CD4-positive, CD25-positive, alpha-beta regulatory T cell (primary cell): ENCODE measurements at places on chromosomes 11 and 22. TPM values are rescaled to one million over a fixed set of nuclear protein-coding genes. Genes with fewer than 3 reads are reported as not detected.

- no peak for DNase-seq
Observed at GRCh38 chr11:10798330-10798928, 10.3 kb downstream of the EIF4G2 start.

DNA sequence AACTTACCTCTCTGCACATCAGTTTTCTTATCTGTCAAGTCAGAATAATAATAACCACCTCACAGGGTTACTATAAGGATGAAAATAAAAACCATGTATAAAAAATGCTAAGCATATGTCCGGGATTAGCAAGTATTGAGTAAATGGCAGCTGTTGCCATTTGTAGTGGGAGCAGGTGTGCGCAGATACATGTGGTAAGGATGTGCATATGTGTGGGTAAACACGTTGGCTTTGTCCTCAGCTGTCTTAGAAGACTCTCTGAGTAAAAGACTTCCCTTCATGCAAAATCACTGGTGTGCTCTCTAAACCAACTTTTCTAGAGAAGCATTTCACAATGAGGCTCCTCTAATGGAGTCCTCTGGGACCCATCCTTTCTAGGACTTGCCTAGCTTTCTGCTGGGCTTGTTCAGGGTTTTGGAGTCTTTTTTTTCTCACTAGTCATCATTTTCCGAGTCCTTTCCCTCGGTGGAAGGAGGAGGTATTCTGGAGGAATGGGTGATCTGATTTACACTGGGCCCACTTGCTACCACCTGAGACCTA lies 62.4 kb downstream of the NELL1 start:
- no peak for DNase-seq

DNA sequence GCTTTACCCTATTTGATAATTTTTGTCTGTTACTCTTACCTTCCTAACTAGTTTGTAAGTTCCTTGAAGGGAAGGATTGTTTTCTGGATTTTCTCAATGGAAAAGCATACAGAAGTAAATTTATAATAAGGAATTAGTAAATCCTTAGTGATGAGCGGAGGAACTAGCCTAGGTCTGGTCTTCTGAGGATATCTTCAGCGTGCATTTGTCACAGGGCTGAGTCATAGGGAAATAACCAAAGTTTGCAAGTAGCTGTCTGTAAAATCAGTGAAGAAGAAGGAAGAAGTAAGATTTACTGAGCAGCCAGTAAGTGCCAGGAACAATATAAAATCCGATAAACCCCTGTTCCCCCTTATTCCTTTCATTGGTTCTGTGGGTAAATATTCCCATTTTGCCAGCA lies 162.7 kb upstream of the SORL1-AS1 start:
- no peak for DNase-seq

DNA sequence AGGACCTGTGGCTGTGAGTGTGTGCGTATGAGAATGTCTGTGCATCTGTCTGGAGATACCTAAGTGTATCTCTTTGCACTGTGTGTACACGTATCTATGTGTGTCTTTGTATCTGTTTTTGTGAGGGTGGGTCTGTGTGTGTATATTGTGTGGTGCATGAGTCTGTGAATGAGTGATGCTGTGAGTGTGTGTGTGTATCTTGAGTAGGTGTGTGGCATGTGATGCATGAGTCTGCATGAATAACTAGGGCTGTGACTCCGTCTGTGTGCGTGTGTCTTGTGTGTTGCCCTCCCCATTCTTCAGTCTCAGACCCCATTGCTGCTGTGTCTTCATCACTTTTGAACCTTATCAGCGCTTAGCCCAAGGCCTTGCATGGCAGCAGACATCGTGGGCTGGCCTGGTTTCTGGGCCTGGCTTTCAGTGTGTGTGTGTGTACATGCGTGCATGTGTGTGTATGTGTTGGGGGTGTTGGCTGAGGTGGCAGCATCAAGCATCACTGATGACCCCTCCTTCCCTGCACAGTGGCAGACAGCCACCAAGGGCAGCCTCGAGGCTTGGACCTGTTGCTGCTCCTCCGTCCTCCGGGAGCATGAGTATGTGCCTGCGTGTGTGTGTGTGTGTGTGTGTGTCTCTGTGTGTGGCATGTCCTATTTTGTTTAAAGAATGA lies 1.4 kb downstream of the SGSM1 start:
- no peak for DNase-seq

GRCh38 chr11:14953904-14954303 lies 18.2 kb downstream of the CALCA start:
- DNase-seq: no peak

TRIM51 gene
- total RNA-seq: not detected

TRPC6 gene
- total RNA-seq: not detected
